Foreskin keratinocyte (primary cell): ENCODE measurements at places on chromosomes 7 and 10.

- DNase-seq: no peak
Measured at GRCh38 chr7:121099572-121099971, 111.1 kb downstream of the CPED1 start.

GRCh38 chr7:37145682-37146081 lies 303.0 kb downstream of the ELMO1 start:
- DNase-seq: no peak

- no peak for DNase-seq
Measured at GRCh38 chr7:132655131-132655727, 79.0 kb upstream of the PLXNA4 start.

DNA sequence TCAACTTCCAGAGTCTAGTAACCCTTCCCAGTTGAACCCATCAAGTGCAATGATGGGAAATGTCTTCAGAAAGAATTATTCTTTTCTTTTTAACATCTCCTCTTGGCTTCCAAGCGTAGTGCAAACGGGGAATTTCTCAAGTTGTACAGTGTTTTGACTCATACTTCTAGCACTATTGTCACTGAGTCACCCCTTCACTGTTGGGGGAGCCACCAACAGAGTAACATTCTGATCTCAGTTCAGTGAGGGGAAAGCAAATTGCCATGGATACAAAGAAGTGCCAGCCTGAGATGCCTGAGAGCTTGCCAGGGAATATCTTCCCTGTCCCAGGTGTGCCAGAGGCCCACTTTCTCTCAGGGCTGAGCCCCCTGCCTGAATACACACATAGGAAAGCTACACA lies 31.0 kb downstream of the CYP3A5 start:
- no peak for DNase-seq

DNA sequence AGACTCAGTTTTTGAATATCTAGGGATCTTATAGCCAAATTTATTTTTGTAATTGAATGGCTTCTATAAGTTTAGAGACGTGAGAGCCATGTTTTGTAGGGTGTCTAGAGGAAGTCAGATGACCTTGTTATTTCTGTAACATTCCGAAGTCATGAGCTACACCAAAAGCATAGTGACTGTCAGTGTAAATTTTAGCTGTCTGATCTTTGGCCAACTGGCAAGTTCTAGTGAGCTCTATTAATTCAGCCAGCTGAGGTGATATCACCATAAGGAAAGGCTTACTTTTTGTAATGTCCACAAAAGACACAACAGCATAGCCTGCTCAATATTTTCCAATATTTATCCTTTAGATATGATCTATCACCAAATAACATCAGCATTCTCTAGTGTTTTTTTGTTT lies 9.9 kb upstream of the NT5C3A start:
- DNase-seq: no peak
